ENCODE measurements at places on chromosomes 12 and 14. TPM values are rescaled to one million over a fixed set of nuclear protein-coding genes. Genes with fewer than 3 reads are reported as not detected.

The NINJ2 gene
- not detected for total RNA-seq

The CLEC6A gene
- total RNA-seq: not detected

The CHST11 gene
- 16.8 TPM for total RNA-seq

The PLEK2 gene
- 86.1 TPM for total RNA-seq

The CYP46A1 gene
- not detected for total RNA-seq

The GPR132 gene
- 0.14 TPM for total RNA-seq

The LMNTD1 gene
- not detected for total RNA-seq

The PLEKHG7 gene
- total RNA-seq: not detected

The FGF6 gene
- total RNA-seq: not detected

The SRRM4 gene
- not detected for total RNA-seq

The FOXG1 gene
- not detected for total RNA-seq

The KRT73 gene
- not detected for total RNA-seq

The DIO2 gene
- not detected for total RNA-seq

The MIPOL1 gene
- 8.4 TPM for total RNA-seq

The ZDHHC22 gene
- not detected for total RNA-seq

The ACSM4 gene
- not detected for total RNA-seq

The CMKLR1 gene
- total RNA-seq: not detected

The ORAI1 gene
- 14.1 TPM for total RNA-seq

The ALDH1L2 gene
- 2.9 TPM for total RNA-seq

The NOC4L gene
- total RNA-seq: 25.9 TPM

The IAPP gene
- not detected for total RNA-seq

The SMIM41 gene
- not detected for total RNA-seq

The LTB4R2 gene
- total RNA-seq: 59.3 TPM

The TMEM121 gene
- total RNA-seq: 4.5 TPM

The RASSF8 gene
- 7.6 TPM for total RNA-seq

The RNASE7 gene
- total RNA-seq: 2.2 TPM

The NTS gene
- not detected for total RNA-seq

Data from airway epithelial cell (primary cell).